Suppressor macrophage treated with lipopolysaccharide for 4 hours (primary cell): ENCODE measurements at places on chromosomes 12 and 14.

- no peak for DNase-seq
Measured at GRCh38 chr12:467591-467990, 7.9 kb downstream of the B4GALNT3 start.

GRCh38 chr12:66756631-66757030, 77.8 kb upstream of the GRIP1 start:
- DNase-seq: no peak

DNA sequence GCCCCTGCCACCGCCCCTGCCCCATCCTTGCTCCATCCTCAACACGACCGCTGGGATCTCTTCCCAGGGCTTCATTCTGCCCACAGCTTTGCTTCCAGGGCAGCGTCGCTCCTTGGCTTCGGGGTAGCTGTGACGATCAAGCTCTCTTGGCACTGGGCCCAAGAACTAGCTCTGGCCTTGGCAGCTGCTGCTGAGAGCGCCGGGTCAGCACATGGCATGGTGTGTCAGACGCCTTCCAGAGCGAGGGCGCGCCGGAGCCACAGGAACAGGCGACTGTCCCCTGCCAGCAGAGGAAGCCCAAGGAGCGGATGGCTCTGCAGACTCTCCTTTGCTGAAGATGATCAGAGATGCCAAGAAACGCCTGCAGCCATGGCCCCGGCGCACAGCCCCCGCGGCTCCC, 15.9 kb downstream of the RAB35 start:
- no peak for DNase-seq

DNA sequence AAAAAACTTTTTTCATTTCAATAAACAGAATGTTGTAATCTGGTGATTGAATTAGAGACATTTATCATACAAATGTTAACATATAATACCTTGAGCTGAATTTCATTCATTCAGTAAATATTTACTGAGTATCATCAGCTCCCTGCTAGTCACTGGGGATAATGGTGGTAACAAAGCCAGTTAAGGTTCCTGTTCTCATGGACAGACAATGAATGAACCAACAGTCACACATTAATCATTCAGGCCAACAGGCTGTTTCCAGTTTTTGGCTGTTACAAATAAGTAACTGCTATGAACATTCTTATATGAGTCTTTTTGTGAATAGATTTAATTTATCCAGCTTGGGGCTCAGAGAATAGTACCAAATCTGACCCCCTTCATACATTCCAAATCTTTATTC, 13.5 kb downstream of the EXD2 start:
- no peak for DNase-seq

- no peak for DNase-seq
Measured at GRCh38 chr12:25025260-25025659, 76.4 kb upstream of the BCAT1 start.

GRCh38 chr12:111975161-111975931, 37.6 kb downstream of the TMEM116 start:
- no peak for DNase-seq

DNA sequence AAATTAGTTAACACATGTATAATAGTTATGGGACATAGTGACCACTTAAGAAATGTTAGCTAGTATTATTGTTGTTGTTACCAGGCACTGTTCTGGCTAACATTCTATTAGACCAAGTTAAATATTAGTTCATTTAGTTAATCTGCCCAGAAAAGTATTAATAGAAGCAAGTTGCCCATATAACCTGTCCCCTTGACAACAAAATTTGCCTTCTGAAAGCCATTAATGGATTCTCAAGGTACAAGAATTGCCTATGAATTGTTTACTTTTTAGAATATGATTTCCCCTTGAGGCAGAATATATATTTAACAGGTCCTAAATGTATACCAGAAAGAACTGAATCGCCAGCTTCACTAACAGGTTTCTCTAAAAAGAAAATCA, 167.3 kb upstream of the TMCC3 start:
- no peak for DNase-seq

DNA sequence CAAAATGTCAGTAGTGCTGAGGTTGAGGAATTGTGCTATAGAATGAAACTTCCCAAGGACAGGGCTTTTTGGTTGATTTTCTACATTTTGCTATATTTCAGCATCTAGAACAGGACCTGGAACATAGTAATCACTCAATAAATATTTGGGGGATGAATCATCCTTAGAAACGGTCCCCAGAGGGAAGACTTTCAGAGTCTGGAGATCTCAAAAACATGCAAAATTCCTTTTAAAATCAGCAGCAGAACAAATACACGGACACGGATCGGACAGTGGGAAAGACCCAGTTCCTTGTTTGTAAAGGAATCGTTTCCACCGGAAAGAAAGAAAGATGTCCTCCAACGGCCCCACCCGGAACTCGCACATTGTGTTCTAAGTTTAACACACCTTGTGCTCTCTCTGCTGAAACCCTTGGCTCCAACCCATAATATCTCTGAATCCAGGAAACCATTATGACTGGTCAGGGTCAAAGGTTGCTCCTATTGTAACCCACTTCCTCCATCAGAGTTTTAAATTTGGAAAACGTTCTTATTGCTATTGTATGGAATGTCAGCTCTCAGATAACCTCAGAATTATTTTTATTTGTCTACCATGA, 617.2 kb downstream of the MED13L start:
- DNase-seq: no peak

- DNase-seq: no peak
Measured at GRCh38 chr12:91413581-91414546, 231.2 kb upstream of the DCN start.
